ENCODE measurements at places on chromosomes 11 and 22. TPM values are rescaled to one million over a fixed set of nuclear protein-coding genes. Genes with fewer than 3 reads are reported as not detected.

GRCh38 chr11:132284611-132285010, 914.2 kb downstream of the NTM start:
- DNase-seq: no peak

Gene DKK3
- 17.6 TPM for total RNA-seq

GRCh38 chr11:92675303-92675702, 294.1 kb upstream of the MTNR1B start:
- DNase-seq: no peak

Gene KRTAP5-7
- not detected for total RNA-seq

DNA sequence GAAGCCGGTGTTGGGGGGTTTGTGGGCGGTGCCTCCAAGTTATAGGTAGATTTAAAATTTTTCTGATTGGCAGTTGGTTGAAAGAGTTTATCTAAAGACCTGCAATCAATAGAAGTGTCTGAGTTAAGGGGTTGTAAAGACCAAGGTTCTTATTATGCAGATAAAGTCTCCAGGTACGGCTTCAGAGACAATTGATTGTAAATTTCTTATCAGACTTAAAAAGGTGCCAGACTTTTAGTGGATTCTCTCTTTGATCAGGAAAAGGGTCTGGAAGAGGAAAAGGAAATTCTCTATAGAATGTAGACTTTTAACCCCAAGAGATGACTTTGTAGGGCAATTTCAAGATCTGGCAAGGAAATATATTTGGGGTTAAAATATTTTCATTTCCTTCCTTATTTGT, 25.2 kb downstream of the CLMP start:
- DNase-seq: no peak

Gene CBLIF
- total RNA-seq: not detected

Gene FOLR2
- total RNA-seq: not detected

DNA sequence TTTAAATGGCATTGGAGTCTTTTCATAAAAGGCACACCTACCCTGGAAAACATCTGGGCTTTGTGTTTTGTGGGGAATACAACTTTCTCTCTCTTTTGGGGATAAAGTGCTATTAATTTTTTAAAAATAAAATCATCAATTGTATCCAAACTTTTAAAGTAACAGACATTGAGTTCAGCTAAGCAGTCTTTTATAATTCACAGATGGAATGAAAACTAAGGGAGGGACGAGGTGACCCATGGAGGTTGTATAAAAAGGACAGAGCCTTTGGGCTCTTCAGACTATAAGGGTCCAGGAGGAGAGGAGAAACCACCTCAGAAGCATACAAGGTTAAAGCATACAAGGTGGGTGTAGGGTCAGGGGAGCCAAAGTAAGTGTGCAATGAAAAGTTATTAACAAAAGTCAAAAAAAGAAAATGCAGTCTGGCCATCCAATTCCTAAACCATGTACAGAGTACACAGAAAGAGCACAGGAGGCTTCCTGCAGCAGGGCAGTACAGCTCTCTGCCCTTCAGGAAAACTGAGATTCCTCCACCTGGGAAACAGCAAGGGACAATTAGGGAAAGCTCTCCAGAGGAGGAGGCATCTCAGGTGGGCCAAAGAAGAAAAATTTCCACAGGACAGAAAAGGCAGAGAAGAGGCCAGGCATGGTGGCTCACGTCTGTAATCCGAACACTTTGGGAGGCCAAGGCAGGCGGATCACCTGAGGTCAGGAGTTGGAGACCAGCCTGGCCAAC, 10.5 kb downstream of the KLHL22 start:
- DNase-seq: no peak

DNA sequence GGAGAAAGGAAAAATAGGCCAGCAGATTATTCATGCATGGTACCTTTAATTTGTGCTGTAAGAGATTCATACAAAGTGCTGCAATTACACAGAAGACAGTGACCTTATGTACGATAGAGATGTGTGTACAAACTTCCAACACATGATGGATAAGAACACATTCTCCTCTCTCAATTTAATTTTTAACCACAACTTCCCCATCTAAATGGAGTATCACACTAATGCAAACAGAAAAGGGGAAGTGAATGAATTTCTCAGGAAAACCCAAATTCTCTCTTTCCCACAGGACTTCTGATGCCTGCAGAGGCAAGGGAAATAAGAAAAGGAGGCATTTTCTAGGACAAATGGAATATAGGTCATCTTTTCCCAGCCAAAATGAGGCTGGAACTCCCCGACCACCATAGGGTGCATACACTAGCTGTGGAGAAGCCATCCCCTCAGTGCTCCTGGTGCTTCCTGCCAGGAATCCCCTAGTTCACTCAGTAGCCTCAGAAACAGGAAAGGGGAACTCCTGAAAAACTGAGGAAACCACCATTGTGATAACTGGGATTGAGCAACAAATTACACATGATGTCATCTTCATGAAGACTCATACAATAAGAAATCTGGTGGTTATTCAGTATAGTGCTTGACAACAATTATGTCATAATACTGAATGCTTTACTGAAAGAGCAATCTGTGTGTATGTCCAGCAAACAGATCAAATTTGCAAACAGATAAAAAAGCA, 22.4 kb downstream of the MMP10 start:
- DNase-seq: no peak

GRCh38 chr11:109728056-109728455, 306.1 kb downstream of the C11orf87 start:
- no peak for DNase-seq

GRCh38 chr11:91230647-91231046, 994.0 kb upstream of the FAT3 start:
- DNase-seq: no peak

- DNase-seq: no peak
Observed at GRCh38 chr11:7246179-7246578, 5.5 kb upstream of the SYT9 start.

- DNase-seq: no peak
Observed at GRCh38 chr11:44456544-44457300, 108.7 kb upstream of the CD82 start.

DNA sequence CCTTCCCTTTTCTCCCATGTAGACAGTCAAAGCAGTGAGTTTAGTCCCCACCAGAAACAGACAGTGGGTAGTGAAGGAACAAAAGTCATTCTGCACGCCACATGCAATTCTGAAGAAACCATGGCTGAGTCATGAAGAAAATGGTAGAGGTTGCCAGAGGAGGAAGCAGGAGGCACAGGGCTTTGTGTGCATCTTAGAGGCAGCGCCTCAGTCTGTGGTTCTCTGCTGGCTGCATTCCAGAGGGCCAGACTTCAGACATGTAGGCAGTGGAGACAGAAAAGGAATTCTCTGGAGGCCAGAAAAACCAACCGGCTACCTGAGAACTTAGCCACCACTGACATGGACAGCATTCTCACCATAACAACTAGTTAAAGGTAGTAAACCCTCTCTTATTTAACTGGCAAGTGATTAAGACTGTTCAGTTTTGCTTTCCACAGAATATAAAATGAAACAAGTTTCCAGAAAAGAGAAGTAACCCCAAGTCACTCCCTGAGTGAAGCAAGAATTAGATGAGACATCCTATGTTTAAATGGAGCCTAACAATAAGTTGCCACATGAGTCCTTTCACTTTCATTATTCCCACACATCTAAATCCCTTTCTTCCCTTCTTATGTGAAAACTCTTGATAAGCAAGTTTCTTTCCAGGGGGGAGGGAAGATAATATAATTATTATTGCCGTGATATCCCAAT, 556.1 kb downstream of the SOX6 start:
- DNase-seq: no peak

Gene ACCS
- 9.9 TPM for total RNA-seq

Gene MGAT3
- 20.3 TPM for total RNA-seq

All from neural crest cell (in vitro differentiated cells).